Activated T-cell treated with anti-CD3 and anti-CD28 coated beads, Interleukin-2, amount 50 U/mL, for 72 hours (primary cell): ENCODE measurements at places on chromosomes 5 and 9.

DNA sequence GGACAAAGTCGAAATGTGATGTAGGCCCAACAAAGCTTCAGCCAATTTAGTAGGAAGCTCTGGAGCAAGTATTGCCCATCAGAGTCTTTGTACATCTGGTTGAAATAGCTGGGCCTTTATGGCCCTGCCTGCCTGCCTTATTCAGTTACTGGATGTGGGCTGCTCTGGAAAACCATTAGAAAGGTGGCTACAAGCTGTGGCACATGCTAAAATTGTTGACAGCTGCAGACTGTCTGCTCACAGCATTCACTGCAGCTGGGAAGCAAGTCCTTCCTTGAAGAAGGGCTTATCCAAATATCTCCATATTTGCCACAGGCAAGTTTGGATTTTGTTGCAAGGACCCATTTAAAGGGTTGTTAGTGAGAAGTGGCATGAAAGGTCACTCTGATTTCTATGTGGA, 24.4 kb downstream of the SMIM15 start:
- H3K4me3 ChIP-seq: no peak overlapping the region
- DNase-seq: no peak
- H3K4me1 ChIP-seq: no peaks in the 10 kb centered on the region
- H3K27ac ChIP-seq: no peak overlapping the region
- no peaks in the 10 kb centered on the region for H3K27me3 ChIP-seq

DNA sequence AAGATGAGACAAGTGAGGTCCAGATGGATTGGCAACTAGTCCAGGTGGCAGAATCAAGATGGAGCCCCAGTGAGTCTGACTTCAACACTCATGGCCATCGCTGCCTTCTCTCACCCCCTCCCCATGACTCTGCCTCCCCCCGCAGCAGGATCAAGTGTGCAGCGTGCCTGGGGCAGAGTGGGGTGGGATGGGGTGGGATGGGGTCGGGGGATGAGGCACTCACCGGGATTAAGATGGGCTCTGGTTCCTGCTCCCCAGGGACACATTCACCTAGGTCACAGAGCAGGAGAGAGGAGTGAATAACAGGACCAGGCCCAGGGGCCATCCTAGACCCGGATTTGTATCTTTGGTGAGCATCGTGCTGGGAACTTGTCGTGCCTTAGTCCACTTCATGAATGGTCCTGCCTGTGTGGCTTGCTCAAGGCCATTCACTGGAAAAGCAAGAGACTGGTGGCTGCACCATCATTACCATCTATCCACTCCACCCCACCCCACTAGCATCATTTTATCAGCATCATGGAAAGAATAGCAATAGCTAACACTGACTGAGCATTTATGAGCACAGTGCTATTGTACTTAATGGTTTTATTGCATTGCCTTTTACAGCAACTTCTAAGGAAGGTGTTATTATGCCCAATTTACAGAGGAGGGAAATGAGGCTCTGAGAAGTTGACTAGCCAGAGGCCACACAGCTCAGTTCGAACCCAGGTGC, 8.5 kb downstream of the AMBP start:
- H3K27ac ChIP-seq: no peak overlapping the region
- H3K4me3 ChIP-seq: no peak overlapping the region
- no peak for DNase-seq
- H3K27me3 ChIP-seq: peaks cover 7% of the 10 kb centered on the region
- no peaks in the 10 kb centered on the region for H3K36me3 ChIP-seq
- no peaks in the 10 kb centered on the region for H3K4me1 ChIP-seq

DNA sequence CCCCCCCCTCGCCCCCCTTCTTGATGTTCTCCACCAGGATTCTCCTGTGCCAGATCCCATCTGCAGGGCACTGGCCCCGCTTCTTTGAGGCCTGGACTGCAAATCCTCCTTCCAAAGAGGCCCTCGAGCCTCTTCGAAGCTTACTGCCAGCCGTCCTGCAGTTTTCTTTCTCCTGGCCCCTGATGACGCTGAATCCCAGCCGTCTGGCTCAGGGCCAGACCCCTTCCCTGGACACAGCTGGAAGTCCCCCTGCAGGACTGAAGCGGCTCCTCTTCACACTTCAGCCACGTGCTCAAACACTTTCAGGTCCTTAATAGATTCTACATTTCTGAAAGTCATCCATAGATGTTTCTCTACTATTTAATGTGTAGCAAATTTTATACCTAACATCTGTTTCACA, 121.5 kb downstream of the EHMT1 start:
- H3K4me1 ChIP-seq: peaks cover 10% of the 10 kb centered on the region
- H3K36me3 ChIP-seq: peaks cover 6% of the 10 kb centered on the region
- no peaks in the 10 kb centered on the region for H3K27me3 ChIP-seq
- H3K27ac ChIP-seq: no peak overlapping the region

- no peak overlapping the region for H3K4me3 ChIP-seq
- no peaks in the 10 kb centered on the region for H3K36me3 ChIP-seq
- H3K4me1 ChIP-seq: peaks cover 21% of the 10 kb centered on the region
- peaks cover 17% of the 10 kb centered on the region for H3K27me3 ChIP-seq
- no peak overlapping the region for H3K27ac ChIP-seq
- DNase-seq: no peak
Observed at GRCh38 chr5:76709762-76710161, 6.2 kb upstream of the F2R start.

DNA sequence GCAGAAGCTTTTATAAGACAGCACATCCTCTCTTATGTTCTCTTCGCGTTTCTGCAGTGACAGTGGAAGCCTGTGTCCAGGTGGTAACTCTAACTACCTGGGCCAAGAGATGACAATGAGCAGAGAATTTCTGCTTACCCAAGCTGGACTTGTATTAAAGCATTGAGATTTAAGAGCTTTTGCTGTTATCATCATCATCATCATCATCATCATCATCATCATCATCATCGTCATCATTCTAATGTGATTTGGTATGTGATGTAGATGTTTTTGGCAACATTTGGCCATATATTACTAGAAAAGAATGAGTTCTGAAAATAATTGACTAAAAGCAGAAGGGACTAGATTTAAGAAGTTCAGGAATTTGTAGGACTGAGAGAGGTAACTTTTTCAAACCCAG, 401.3 kb downstream of the BRINP1 start:
- H3K27ac ChIP-seq: no peak overlapping the region
- H3K36me3 ChIP-seq: peaks cover 3% of the 10 kb centered on the region
- DNase-seq: no peak

- DNase-seq: no peak
- H3K4me3 ChIP-seq: no peak overlapping the region
- no peaks in the 10 kb centered on the region for H3K27me3 ChIP-seq
- no peaks in the 10 kb centered on the region for H3K36me3 ChIP-seq
Observed at GRCh38 chr9:35907711-35908503, 1.4 kb upstream of the SPAAR start.

DNA sequence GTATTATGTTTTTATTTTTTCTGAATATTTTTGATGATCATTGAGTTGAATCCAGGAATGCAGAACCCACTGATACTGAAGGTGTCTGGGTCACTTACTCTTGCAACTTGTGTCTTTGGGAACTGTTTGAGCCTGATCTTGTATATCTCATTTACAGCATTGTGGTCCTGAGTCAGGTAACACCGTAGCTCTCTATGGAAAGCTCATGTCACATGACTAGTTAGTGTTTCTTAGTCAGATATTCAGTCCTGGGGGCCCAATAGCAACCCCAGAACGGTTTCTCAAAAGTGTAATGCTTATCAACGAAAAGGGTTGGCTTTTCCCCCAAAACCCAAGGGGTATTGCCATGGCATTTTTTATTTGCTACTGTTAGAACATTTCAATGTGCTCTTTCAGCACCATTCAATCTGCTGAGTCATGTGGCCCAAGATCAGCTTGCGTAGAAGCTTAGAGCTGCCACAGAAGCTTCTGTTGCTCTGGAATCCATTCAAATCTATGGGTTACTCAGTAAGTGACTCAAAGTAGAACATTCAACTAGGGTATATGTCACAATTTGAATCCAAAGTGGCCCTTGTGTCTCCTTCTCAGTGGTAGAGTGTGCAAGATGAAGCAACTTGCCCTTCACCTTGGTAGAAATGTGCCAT, 12.1 kb upstream of the PTAR1 start:
- no peak overlapping the region for H3K4me3 ChIP-seq
- no peaks in the 10 kb centered on the region for H3K36me3 ChIP-seq
- DNase-seq: no peak

- no peak overlapping the region for H3K4me3 ChIP-seq
- no peak overlapping the region for H3K27ac ChIP-seq
- no peak for DNase-seq
Observed at GRCh38 chr9:93674580-93675335, 98.4 kb downstream of the PHF2 start.
